ENCODE measurements at places on chromosomes 5 and 9. TPM values are rescaled to one million over a fixed set of nuclear protein-coding genes. Genes with fewer than 3 reads are reported as not detected.

The CTNND2 gene
- total RNA-seq = not detected

DNA sequence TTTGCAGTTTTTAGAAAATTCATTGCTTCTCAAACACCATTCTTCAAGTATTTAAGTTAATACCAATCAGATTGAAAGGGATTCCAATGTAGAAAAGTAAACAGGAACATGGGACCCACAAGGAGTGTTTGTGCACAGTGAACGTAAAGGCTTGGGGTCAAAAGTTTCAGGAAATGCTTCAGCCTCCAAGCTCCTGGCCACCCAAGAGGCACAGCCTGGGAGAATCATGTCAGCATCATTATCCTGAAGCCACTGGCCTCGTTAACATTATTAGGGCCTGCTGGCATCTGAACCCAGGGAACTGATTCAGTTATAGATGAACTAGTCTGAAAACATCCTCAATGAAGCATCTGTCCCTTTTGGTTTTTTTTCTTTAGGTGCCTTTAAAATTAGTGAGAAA is 122.9 kb downstream of the NXNL2 start:
- DNase-seq = peak; percentile 29
- H3K4me1 ChIP-seq = peaks cover 2% of the 10 kb centered on the region

- peaks cover 17% of the 10 kb centered on the region for H3K4me1 ChIP-seq
- no peaks in the 10 kb centered on the region for H3K36me3 ChIP-seq
- no peak overlapping the region for H3K27ac ChIP-seq
These were observed 93.4 kb upstream of the ITGA2 start for GRCh38 chr5:52895572-52896413.

- no peak overlapping the region for H3K4me3 ChIP-seq
- no peaks in the 10 kb centered on the region for H3K27me3 ChIP-seq
- DNase-seq = peak; percentile 94
- peaks cover 3% of the 10 kb centered on the region for H3K36me3 ChIP-seq
- peaks cover 12% of the 10 kb centered on the region for H3K4me1 ChIP-seq
These were observed 31.3 kb downstream of the ADAMTS2 start for GRCh38 chr5:179313849-179314521.

The LVRN gene
- total RNA-seq = 0.17 TPM

DNA sequence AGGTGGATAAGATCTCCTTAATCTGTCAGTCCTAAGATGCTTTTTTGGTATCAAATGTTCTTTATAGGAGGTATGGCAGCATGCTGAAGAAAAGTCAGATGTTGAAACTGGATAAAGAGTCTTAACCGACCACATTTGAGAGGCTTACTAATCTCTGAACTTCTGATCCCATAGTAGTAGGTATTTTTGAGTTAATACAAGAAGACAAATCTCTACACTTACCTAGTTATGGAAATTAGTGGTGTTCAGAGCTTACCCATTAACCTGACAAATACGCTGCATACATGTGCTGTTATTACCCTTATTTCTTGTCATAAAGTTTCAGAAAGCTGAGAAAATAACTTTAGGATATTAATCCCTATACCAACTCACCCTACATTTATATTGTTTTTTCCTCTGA is 83.0 kb downstream of the ISL1 start:
- no peaks in the 10 kb centered on the region for H3K4me1 ChIP-seq
- H3K4me3 ChIP-seq = no peak overlapping the region
- no peaks in the 10 kb centered on the region for H3K27me3 ChIP-seq
- H3K36me3 ChIP-seq = no peaks in the 10 kb centered on the region
- H3K27ac ChIP-seq = no peak overlapping the region

- no peak for DNase-seq
- H3K4me1 ChIP-seq = no peaks in the 10 kb centered on the region
- no peaks in the 10 kb centered on the region for H3K36me3 ChIP-seq
- H3K27ac ChIP-seq = no peak overlapping the region
These were observed 49.0 kb upstream of the CTXN3 start for GRCh38 chr5:127599847-127600246.

DNA sequence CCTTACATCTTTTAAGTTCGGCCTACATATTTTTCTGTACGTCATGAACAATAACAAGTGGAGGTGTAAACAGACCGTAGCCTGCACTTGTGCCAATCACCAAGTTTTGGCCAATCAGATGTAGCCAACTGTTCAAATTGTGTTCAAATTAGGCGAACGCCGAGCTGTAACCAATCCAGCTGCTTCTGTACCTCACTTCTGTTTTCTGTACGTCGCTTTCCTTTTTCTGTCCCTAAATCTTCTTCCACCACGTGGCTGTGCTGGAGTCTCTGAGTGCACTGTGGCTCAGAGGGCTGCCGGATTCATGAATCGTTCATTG is 26.4 kb downstream of the TRIM14 start:
- H3K27me3 ChIP-seq = no peaks in the 10 kb centered on the region
- H3K4me3 ChIP-seq = no peak overlapping the region
- H3K4me1 ChIP-seq = peaks cover 2% of the 10 kb centered on the region

The ECPAS gene
- total RNA-seq = 107 TPM

The PLAC8L1 gene
- not detected for total RNA-seq

DNA sequence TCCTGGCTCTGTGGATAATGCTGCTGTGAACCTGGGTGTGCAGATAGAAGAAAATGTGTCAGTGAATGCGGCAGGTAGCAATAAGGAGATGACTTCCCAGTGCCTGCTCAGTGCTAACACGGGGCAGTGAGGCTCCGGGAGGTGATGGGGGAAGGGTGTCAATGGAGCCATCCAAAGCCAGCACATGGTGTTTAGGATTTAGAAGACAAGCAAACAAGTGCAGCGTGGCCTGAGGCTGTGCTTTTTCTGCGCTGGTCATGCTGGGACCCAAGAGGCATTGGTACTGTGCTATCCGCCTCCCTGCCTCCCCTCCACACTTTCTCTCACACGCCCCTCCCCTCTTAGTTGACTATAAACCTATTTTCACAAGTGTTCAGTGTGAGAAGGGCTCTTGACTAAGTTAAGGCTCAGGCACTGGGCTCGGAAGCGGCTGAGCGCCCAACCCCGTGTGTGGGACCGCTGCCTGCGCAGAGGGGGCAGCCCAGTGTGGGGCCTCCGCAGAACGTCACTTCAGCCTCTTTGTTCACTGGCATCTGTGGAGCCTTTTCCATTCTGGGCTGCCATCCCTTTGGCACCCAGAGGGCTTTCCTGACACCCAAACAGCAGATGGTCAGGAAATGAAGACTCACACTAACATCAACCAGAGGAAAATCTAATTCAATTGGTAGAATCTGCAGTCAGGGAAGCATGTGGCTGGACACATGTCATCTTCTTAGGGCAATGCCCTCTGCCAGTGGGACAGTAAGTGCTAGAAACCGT is 21.8 kb upstream of the NINJ1 start:
- no peak overlapping the region for H3K4me3 ChIP-seq
- H3K27ac ChIP-seq = no peak overlapping the region
- H3K36me3 ChIP-seq = no peaks in the 10 kb centered on the region
- no peak for DNase-seq
- H3K27me3 ChIP-seq = no peaks in the 10 kb centered on the region
- no peaks in the 10 kb centered on the region for H3K4me1 ChIP-seq

GRCh38 chr9:132268725-132269352 is 85.9 kb downstream of the SETX start:
- H3K27me3 ChIP-seq = no peaks in the 10 kb centered on the region
- peaks cover 13% of the 10 kb centered on the region for H3K36me3 ChIP-seq
- H3K27ac ChIP-seq = no peak overlapping the region

The ITK gene
- total RNA-seq = not detected

The ANGPTL2 gene
- total RNA-seq = 163 TPM

GRCh38 chr9:123353984-123354591 is 1.9 kb upstream of the CRB2 start:
- peak; percentile 47 for DNase-seq
- no peaks in the 10 kb centered on the region for H3K36me3 ChIP-seq
- H3K4me3 ChIP-seq = no peak overlapping the region

The HAVCR1 gene
- not detected for total RNA-seq

DNA sequence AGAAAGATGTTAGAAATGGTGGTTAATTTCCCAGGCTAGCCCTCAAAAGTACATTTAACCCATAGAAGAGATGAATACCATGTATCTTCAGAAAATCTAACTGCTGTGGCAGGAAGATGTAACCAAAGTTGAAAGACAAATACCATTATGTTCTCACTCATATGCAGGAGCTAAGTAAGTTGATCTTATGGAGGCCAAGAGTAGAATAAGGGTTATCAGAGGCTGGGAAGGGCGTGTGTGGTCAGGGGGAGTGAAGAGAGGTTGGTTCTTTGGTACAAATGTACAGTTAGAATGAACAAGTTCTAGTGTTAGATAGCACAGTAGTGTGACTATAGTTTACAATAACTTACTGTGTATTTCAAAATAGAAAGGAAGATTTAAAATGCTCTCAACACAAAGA is 61.7 kb downstream of the CDC14B start:
- no peaks in the 10 kb centered on the region for H3K36me3 ChIP-seq
- no peak for DNase-seq
- H3K4me1 ChIP-seq = peaks cover 24% of the 10 kb centered on the region
- no peak overlapping the region for H3K4me3 ChIP-seq

The RBM18 gene
- 9.5 TPM for total RNA-seq

GRCh38 chr9:108905494-108905893 is 28.4 kb downstream of the ELP1 start:
- no peaks in the 10 kb centered on the region for H3K27me3 ChIP-seq
- H3K36me3 ChIP-seq = peaks cover 11% of the 10 kb centered on the region
- no peak overlapping the region for H3K4me3 ChIP-seq
- H3K4me1 ChIP-seq = no peaks in the 10 kb centered on the region
- DNase-seq = no peak

GRCh38 chr5:80149161-80149609 is 106.7 kb downstream of the SERINC5 start:
- H3K4me3 ChIP-seq = no peak overlapping the region
- H3K36me3 ChIP-seq = no peaks in the 10 kb centered on the region
- no peaks in the 10 kb centered on the region for H3K27me3 ChIP-seq
- H3K27ac ChIP-seq = no peak overlapping the region

GRCh38 chr5:5063533-5063953 is 76.6 kb upstream of the ADAMTS16 start:
- H3K36me3 ChIP-seq = no peaks in the 10 kb centered on the region
- H3K27ac ChIP-seq = no peak overlapping the region
- no peaks in the 10 kb centered on the region for H3K4me1 ChIP-seq
- DNase-seq = no peak
- H3K4me3 ChIP-seq = no peak overlapping the region
- H3K27me3 ChIP-seq = no peaks in the 10 kb centered on the region

DNA sequence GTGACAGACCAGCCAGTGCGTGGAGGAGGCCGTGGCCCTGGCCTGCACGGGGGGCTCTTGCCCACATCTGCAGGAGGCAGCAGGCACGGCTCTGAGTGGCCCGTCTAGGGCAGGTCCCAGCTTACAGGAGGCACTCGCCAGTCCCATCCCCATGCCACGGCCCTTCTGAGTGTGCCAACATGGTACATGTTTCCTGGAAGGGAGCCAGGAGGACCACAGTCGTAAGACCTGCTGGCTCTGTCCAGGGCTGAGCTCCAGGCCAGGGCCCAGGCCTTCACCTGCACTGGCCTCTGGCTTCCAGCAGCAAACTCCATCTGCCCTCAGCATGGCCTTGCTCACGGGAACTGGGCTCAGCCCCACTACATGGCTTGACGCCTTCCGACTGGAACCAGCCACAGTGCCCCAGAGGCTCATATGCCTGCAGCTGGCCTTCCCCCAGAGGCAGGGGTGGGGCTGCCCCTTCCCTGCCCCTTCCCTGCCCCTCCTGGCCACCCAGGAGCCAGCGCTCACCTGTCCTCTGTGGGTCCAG is 3.8 kb downstream of the NKD2 start:
- H3K4me3 ChIP-seq = no peak overlapping the region

DNA sequence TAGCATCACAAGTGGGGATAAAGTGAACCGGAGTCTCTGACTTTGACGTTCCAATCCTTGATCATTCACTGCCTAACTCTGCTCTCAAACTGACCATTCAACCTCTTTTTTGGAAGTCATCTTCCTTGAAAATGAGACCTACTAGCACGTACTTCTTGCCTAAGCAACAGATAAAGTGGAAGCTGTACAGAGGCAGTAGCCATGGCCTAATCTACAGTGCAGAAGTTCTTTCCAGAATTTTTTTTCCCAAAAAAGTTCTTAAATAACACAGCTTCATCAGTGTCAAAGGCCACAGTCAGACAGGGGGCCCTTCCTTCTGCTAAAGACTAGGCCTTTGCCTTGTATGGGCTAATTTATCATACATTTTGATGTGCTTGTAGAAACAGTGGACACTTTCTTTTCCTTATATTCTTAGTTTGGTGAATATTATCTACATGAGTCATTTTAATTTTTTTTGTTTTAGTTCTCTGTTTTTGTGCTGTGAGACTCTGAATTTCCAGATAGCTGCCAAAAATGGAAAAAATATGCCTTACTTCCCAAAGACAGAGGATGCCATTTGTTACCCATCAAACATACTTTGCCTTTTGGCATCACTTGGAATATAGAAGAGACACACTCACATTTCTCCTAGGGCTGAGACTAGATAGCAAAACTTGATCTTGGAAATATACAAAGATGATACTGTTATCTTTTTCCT is 96.3 kb upstream of the VCAN start:
- peak; percentile 62 for DNase-seq
- H3K4me3 ChIP-seq = no peak overlapping the region
- H3K27me3 ChIP-seq = no peaks in the 10 kb centered on the region

The IL33 gene
- total RNA-seq = 1.3 TPM

DNA sequence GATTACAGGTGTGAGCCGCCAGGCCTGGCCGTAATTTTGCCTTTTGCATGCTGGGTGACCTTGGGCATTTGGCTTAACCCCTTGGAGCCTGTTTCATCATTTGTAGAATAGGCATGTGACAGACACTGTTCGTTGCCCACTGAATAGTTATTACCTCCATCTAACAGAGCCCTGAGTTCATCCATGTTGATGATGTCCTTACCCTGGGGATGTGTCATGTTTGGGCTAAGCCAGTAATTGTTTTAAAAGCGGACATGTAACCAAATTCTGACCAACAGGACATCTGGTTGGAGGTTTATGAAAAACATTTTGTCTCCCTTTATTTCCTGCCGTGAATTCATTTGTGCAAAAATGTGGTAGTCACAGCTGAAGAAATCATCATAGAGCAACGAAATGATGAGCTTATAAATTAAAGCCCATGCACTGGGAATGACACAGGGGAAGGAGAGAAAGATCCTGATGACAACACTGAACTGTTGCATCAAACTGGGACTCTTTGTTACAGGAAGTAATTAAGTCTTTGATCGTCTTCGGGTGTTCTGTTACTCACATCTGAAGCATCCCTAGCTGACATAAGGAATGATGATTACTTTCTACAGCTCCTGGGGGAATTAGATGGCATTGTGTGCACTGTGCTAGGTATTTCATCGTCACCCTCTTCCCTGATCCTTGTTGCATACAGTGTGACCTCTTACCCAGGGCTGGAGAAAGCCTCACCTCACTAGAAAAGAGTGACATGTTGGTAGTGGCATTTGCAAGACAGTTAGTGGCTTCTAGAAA is 117.8 kb downstream of the FGF18 start:
- H3K4me3 ChIP-seq = no peak overlapping the region
- peaks cover 3% of the 10 kb centered on the region for H3K27me3 ChIP-seq
- H3K36me3 ChIP-seq = no peaks in the 10 kb centered on the region
- H3K27ac ChIP-seq = no peak overlapping the region
- H3K4me1 ChIP-seq = no peaks in the 10 kb centered on the region

The CLTB gene
- 94.3 TPM for total RNA-seq

The SLC46A2 gene
- total RNA-seq = not detected

- no peaks in the 10 kb centered on the region for H3K27me3 ChIP-seq
- H3K36me3 ChIP-seq = no peaks in the 10 kb centered on the region
- peak overlapping the region; percentile 86 for H3K27ac ChIP-seq
- no peaks in the 10 kb centered on the region for H3K4me1 ChIP-seq
- peak; percentile 53 for DNase-seq
- H3K4me3 ChIP-seq = peak overlapping the region; percentile 90
These were observed 701 bp upstream of the ZNF462 start for GRCh38 chr9:106862110-106862820.

The MAMDC2 gene
- 5.4 TPM for total RNA-seq

- peaks cover 8% of the 10 kb centered on the region for H3K4me1 ChIP-seq
- H3K27ac ChIP-seq = peak overlapping the region; percentile 24
- H3K27me3 ChIP-seq = peaks cover 16% of the 10 kb centered on the region
These were observed 9.4 kb upstream of the SLC6A7 start for GRCh38 chr5:150180241-150181026.

The IL9 gene
- not detected for total RNA-seq

The ARL15 gene
- total RNA-seq = 20.5 TPM

All from fibroblast of lung (primary cell).